ENCODE measurements at places on chromosomes 5 and 9. TPM values are rescaled to one million over a fixed set of nuclear protein-coding genes. Genes with fewer than 3 reads are reported as not detected.

TRIM36 gene
- total RNA-seq: 18.9 TPM

RAD17 gene
- 38.5 TPM for total RNA-seq

MUSK gene
- not detected for total RNA-seq

GRM6 gene
- not detected for total RNA-seq

ACSL6 gene
- 0.07 TPM for total RNA-seq

HAVCR2 gene
- not detected for total RNA-seq

AGXT2 gene
- total RNA-seq: not detected

OR1J2 gene
- not detected for total RNA-seq

RIC1 gene
- total RNA-seq: 18.9 TPM

HK3 gene
- total RNA-seq: not detected

BAAT gene
- total RNA-seq: not detected

MVB12B gene
- total RNA-seq: 10.7 TPM

ITGA2 gene
- total RNA-seq: 21.8 TPM

PGM5 gene
- total RNA-seq: not detected

TAF11L5 gene
- total RNA-seq: not detected

CLPTM1L gene
- 287 TPM for total RNA-seq

FBP1 gene
- total RNA-seq: not detected

GPR107 gene
- total RNA-seq: 0.17 TPM

LIX1 gene
- total RNA-seq: not detected

PPP3R2 gene
- total RNA-seq: not detected

FOXD1 gene
- 24.6 TPM for total RNA-seq

GNAQ gene
- total RNA-seq: 38.4 TPM

SLC25A46 gene
- 112 TPM for total RNA-seq

UNC5A gene
- total RNA-seq: 3.4 TPM

WDR31 gene
- 0.60 TPM for total RNA-seq

DNA sequence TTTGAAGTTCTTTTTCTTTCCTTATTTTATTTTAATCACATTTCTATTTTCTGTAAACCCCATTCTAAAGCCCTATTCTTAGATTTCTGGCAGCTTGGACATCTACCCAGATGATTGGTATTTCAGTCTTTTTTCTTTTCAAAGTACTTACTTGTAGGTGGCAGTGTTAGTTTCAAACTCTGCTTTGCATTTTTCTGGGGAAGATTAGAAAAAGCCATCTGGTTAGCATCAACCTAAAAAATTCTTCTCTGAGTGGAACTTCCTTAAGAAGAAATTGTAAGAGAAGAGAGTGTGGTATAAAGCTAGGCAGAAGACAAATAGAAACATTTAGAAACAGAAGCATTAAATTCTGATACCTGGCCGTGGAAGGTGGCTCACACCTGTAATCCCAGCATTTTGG, 17.2 kb upstream of the TENT2 start:
- DNase-seq: no peak

DNA sequence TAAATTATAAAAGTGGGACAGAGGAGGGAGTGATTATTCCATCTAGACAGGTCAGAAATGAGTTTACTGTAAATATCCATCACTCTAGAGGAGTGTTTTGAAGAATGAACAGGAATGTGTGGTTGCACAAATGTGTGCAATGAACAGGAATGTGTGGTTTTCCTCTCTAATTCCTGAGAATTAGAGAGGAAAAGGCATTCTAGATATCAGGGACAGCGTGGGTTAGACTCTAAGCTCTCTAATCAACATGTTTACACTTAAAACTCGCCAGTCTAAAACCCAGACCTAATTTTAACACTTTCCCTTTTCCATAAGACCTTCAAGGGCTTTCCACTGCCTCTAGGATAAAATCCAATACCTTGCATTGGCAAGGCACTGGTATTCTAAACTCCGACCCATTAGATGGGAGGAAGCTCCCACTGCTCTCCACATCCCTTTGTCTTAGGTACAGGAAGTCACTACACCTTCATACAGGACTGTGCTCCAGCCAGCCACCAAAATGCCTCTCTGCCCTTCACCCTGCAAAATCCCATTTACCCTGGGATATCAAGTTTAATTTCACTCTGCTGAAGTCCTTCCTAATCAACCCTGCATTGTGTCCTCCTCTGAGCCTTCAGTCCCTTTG, 67.9 kb downstream of the NFIB start:
- peak; percentile 27 for DNase-seq

- peak; percentile 12 for DNase-seq
These were observed 297.6 kb downstream of the CDH10 start for GRCh38 chr5:24347158-24347557.

DNA sequence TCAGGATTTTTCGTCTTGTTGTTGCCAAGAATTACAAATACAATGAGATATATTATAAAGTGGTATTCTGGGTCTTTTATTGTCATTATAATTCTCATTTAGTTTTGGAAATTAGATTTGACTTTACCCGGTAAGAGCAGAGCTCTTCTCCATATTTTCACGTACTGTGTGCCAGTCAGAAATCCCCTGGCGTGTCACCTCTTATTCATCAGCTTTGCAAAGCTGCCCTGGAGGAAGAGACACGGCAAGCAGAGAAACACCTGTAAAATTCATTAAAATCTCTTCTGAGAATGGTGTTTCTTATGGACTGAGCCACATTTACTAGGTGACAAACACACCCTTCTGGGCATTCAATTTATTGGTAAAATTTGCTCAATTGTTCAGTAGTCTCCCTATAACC, 440.4 kb downstream of the HINT1 start:
- DNase-seq: no peak

DNA sequence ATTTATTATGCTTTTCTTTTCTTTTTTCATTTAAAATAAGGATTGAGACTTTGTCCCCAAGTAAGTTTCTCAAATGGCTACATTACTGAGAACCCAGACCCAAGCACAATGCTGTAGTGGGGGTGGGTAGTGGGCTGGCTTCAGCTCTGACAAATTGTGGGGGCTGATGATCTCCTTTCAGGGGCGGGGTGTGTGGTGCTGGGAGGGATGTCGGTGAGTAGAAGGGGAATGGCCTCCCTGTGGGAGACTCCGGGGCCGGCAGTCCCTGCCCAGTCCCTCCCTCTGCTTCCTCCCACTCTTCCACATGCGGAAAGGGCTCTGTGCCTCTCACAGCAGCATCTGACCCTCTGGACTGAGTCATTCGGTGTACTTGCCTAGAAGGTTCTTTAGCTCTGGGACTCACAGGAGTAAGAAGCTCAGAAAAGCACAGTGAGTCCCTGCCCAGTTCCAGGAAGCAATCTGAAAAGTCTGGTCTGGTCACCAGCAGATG, 14.3 kb downstream of the CD180 start:
- peak; percentile 63 for DNase-seq

DNA sequence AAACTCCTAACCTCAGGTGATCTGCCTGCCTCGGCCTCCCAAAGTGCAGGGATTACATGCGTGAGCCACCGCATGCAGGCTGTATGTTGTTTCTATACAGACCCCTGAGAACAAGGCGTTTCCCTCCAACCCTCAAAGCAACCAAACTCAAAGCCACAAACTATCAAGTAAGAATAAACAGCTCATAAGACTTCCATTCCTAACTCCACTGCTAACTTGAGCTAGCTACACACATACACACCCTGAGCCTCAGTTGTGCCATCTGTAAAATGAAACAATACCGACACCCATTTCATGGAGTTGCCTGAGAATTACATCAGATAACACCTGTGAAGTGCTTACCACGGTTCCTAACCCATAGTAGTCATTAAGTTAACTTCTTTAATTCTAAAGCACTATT, 70.8 kb downstream of the SERINC5 start:
- DNase-seq: no peak

DNA sequence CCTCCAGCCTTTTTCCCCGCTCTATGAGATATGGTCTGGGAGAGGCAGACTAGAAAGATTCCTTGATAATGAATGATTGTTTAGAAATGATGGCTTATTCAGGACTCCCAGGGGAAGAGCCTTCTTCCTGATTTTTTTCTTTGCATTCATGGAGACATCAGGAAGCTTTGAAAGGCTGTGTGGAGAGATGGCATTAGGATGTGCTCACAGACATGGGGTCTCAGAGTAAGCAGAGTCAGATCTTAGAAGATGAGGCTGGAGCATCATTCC, 37.1 kb downstream of the PPARGC1B start:
- DNase-seq: no peak

DNA sequence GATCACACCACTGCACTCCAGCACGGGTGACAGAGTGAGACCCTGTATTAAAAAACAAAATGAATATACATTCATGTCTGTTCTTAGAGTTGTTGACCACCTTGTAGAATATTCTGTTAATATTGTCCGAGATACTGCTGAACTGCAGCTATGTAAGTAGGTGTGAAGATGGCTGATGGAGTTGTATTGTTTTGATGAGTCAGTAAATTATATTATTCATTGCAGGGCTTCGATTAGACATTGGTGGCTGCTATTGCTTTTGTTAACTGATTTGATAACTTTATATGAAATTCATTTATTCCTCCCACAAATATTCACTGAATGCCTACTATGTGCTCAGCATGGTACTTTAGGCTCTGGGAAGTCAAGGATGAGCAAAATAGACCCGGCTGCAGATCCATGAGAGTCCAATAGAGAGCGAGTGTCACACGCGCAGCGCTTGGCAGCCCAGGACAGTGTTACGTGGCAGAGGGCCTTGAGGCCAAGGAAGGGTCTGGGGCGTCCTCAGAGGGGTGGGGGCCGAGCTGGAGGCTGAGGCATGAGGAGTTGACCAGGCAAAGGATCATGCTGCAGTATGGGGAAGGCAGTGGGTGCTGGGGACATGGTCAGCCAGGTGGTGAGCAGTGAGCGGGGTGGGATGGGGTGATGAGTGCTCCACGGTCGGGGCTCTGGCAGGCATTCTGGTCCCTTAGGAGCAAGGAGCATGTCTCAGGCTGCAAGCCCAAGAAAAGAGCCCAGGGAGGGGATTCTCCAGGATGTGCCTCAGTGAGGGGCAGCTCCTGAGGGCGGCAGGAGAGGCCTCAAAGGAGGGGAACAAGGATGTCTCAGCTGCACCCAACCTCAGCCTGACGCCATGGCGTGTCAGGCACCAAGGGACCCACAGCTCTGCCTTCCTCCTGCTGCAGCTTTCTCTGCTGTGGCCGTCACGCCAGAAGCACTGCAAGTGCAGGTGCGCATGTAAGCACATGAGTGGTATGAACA, 243.5 kb downstream of the GADD45G start:
- no peak for DNase-seq

- DNase-seq: peak; percentile 90
These were observed 116.3 kb upstream of the SLC25A48 start for GRCh38 chr5:135718151-135718550.

- no peak for DNase-seq
These were observed 29.0 kb downstream of the STK10 start for GRCh38 chr5:172159016-172159415.

DNA sequence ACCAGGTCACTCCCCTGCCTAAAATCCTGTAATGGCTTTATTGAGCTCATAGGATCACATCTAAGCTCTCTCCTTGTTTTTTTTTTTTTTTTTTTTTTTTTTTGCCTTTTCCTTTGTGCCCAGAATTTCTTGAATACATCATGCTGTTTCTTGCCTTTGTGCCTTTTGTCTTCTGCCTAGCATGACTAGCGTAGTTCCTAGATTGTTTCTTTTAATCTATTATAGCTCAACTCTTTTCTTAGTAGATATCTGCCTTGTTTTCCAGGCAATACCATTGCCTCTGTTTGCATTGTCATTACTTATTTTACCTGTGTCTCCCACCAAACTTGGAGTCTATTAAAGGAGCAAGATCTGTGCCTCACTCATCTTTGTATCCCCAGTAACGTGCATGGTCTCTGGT, 106.1 kb upstream of the C9orf72 start:
- DNase-seq: no peak

GRCh38 chr9:88106492-88106891, 31.8 kb downstream of the SPATA31C2 start:
- DNase-seq: peak; percentile 69

GRCh38 chr5:111454198-111454622, 58.1 kb downstream of the STARD4 start:
- peak; percentile 26 for DNase-seq

DNA sequence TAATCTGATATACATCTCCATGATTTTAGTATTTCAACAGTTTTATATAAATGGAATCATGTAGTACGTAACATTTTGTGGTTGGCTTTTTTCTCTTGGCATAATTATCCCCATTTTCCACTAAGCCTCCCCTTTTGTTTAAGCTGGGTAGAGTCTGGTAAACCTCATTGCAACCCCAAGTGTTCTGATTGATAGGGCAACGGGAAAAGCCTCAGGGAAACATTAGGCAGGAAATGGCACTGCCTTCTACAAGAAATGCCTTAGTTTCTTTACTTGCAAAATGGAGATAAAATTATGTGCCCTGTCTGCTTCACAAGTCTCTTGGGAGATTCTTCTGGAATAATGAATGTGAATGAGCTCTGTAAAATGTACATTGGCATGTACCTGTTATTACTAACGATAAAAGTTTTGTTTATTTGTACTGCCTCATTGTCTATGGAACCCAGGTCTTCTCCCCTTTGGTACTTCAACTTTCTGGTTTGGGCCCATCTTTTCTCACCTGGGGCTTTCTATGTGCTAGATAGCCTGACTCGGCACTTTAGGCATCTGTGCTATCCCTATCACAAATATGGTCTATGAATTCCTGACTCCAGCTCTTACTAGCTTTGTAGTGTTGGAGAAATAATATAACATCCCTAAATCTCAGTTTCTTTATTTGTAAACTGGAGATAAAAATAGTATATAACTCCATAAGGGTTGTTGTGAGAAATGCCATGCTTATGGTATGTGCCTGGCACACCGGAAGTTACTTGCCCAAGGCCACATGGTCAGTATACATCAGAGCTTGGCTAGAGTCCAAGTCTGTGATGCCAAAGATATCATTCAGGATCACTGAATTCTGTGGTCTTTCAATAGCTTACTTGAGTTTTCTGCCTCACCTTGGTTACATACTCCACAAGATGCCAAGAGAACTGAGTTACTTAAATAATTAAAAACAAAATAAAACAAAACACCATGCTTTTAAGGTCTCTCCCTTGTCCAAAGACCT, 48.2 kb upstream of the ZNF169 start:
- DNase-seq: no peak

GRCh38 chr5:137073189-137073588, 425.9 kb downstream of the SPOCK1 start:
- peak; percentile 51 for DNase-seq

DNA sequence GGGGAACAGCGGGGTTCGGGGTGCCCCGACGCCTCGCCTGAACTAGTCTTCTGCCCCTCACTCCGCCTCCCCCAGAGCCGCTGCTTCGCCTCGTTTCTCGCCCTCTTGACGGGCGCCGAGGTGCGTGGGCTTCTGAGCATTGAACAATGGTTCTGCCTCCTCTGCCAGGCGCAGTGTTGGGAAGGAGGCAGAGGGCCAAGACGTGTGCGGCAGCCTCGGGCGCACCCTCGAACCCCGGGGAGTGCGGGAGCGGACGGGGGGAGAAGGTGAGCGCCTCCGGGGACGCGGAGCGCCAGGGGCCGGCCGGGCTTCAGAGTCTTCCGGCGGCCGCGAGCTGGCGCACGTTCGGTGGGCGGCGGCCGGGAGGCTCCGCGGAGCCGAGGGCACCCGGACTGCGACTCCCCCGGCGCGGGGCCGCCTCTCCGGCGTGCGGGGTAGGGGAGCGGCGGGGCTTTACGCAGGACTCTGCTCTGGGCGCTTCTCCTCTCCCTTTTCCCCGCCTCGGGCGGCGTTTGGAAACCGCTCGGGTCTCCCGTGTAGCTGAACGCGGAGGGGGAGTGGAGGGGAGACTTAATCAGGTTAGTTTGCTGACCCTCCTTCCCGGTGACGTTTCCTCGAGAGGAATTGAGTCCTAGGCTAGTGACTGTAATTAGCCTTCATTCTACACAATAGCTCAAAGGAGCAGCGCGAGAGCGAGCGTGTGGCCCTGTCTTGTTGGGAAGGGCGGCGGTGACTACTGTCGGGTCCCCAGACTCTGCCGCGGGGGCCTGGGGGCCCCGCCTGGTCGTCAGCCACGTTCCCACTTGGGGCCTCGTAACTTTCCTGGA, 1.1 kb downstream of the VLDLR start:
- DNase-seq: no peak

All from A172 (cell line).